ENCODE measurements at places on chromosomes 16 and 17.

DNA sequence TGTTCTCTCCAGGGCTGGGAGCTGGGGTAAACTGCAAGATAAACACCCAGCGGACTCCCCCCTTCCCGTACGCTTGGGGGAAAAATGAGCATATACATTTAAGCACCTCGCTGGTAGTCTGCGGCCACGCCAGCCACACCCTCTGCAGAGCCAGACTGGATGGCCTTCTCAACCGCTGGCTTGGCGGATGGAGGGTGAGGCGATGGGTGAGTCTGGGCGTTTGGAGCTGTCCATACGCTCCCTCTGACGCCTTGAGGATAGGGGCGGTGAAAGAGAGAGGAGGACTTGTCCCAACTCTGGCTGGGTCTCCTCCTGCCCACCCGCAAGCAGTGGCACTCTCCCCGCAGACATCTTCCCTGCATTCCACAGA, 1.0 kb downstream of the ITGA3 start:
- DNase-seq = no peak

- DNase-seq = no peak
Measured at GRCh38 chr17:32971171-32971570, 20.5 kb upstream of the SPACA3 start.

DNA sequence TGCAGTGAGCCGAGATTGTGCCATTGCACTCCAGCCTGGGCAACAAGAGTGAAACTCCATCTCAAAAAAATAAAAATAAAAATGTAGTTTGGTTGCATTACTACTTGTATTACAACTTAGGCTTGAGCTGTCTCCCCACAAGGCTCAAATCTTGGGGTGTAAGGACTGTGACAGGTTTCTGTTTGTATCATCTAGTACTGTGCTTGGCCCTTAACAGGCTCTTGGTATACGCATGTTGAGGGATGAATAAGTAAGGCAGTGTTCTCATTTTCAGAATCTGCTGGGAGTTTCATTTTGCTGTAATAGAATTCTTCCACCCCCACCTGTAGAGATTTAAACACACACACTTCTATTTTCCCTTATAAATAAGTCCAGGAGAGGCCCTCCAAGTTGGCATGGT, 289.4 kb upstream of the EEF2KMT start:
- no peak for DNase-seq

DNA sequence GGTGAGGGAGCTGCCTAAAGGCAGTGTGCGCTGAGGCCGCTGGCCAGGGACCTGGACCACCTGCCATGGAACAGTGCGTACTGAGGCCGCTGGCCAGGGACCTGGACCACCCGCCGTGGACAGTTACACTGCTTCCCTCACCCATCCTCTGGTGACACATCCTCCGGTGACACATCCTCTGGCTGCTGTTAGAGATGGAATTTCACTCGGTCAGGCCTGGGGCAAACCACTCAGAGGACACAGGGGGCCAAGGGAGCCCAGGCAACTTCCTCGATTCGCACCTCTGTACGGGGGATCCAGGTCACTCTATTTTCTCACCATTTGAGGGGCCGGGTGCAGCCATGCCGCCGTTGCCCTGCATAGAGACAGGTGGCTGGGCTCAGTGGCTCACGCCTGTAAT, 32.4 kb upstream of the RPTOR start:
- no peak for DNase-seq

DNA sequence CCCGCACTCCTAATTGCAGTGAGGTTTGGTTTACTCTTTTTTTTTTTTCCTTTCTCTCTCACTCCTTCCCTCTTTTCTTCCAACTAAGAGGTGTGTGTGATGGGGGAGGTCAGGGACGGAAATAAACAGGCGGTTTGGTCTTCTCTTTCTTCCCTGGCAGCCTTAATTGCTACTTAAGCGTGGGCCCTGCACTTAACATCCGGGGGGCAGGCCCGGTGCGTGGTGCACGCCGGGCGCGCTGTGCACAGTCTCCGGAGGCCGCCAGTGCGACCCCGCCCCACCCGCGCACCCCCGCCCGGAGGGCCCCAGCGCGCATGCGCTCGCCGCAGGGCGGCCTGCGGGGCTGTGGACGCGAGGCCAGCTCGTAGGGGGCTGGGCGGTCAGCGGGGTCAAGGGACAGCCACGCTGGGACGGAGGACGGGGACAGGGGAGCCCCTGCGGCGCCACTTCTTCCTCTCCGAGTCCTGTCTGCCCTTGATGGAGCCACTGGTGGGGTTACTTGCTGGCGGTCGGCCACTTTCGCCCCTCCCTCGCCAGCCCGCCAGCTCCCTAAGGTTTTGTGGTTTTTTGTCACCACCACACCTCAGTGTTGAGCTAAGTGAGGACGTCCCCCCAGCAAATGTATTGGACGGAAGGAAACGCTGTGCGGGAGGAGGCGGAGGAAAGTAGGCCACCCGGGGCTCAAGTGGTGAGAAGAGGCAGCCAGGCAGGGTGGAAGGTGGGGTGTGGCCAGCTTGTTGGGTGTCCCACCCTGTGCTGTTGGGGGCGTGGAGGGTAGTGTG, 120.9 kb downstream of the MRM1 start:
- DNase-seq = peak; percentile 51

DNA sequence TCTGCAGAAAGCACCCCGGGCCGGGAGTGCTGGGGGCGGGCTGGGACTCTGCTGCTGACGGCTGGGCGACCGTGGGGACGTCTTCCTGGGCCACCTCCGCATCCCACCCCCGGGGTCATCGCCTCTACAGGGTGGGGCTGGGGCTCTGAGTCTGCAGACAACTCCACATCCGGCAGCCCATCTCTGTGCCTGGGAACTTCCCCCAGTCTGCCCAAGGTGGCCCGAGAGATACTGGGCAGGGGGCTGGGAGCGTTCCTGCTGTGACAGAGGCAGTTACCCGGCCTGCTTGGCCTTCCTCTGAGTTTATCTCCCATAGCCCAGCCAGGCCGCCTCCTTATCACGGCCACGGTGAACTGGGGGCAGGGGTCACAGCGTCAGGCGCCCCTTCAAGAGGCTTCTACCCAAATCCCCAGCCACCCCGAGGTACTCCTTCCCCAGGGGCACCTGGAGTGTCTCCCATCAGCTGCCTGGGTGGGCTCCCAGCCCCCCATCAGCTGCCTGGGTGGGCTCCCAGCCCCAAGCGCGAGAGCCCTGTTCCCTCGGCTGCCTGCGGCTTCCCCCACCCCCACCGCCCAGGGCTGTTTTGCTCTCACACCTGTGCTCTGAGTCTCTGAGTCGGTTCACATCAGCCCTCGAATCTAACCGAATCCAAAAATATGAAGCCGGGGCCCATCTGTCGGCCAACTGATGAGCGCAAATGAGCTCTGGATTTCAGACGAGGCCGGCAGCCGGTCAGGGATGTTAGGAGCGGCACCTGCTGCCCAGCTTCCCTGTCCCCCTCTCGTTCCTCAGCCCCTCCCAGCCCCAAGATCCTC, 15.6 kb upstream of the CBFA2T3 start:
- DNase-seq = no peak

DNA sequence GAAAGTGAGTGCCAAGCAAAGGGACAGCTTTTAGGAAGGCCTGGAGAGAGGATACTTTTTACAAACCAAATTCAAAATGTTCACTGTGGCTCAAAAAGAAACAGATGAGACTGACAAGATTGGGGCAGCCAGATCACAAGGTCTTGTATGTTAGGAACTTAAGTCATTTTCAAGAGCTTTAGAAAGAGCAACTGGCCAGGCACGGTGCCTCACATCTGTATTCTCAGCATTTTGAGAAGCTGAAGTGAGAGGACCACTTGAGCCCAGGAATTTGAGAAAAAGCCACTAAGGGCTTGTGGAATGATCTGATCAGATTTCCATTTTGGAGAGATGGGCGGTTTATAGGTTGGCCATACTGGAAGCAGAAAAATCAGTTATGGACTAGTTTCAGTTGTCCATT, 17.2 kb downstream of the SPAG9 start:
- DNase-seq = no peak

DNA sequence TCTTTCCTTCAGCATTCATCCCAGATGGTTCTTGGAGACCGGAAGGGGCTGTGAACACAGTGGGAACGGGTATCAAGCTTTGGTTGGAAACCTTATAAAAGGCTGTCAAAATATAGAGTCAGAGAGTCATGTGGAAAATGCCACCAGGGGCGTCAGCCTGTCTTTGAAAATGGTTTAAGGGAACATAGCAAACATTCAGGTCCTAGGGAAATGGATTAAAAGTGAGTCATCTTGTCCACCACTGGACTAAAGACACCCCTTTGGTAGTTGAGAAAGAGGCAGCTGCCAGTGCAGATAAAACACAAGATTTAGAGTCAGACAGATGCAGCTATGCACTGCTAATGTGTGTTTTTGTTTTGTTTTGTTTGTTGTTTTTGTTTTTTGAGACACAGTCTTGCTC, 47.8 kb upstream of the BCO1 start:
- no peak for DNase-seq

DNA sequence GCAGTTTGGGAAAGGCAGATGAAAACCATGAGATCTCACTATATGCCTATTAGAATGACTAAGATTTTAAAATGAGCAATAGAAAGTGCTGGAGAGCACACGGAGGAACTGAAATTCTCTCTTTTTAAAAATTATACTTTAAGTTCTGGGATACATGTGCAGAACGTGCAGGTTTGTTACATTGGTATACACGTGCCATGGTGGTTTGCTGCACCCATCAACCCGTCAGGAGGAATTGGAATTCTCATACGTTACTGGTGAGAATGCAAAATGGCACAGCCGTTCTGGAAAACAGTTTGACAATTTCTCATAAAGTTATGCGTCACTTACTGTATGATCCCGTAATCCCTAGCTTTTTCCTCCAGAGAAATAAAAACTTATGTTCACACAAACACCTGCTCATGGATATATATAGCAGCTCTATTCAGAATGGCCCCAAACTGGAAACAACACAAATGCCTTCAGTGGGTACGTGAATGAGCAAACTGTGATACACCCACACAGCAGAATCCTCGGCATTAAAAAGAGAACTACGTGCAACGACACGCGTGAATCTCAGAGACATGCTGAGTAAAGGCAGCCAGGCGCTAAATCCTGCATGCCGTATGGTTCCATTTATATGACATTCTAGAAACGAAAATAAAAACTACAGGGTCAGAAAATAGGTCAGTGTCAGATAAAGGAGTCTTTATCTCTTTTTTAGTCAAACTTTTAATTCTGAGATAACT, 11.8 kb downstream of the PIK3R6 start:
- DNase-seq = no peak

- DNase-seq = peak; percentile 79
Measured at GRCh38 chr17:1055751-1056645, 59.1 kb downstream of the TIMM22 start.
